Activated CD4-positive, alpha-beta T cell treated with anti-CD3 and anti-CD28 coated beads, Interleukin-2, amount 10 ng/mL, durations not matched to agents 7 days and 5 days (primary cell): ENCODE measurements at places on chromosomes 3 and 15. TPM values are rescaled to one million over a fixed set of nuclear protein-coding genes. Genes with fewer than 3 reads are reported as not detected.

Gene ATP10A
- 57.9 TPM for total RNA-seq

DNA sequence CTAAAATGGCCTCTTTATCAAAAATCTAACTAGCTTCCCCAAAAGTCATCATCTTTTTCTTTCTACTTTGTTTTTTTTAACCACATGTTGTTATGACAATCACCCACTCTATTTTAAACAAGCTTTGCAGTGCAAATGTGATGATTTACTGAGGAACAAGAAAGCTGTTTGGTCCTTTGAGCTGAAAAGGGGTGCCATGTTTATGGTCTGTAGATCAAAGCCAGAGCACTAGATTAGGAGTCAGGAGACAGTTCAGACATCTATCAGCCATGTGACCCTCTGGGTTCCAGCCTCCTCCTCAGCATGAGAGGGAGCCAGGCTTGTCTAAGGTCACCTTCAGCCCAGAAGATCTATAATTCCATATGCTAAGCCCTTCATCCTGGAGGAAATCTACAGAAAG lies 65.9 kb downstream of the RPL22L1 start:
- DNase-seq: no peak

DNA sequence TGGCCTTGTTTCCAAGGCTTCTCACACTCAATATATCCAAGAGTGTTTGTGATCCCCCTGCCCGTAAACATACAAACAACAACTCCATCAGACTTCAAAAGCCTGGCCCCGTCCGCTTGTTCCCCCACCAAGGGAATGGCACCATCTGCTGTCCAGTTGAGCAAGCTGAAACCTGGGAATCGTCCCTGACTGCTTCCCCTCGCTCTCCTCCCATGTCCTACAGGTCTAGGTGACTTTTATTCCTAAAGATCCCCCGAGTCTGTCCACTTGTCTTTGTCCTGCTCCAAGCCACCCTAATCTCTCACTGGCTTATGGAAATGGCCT lies 27.9 kb upstream of the FAM174B start:
- DNase-seq: no peak

Gene PLCH1
- total RNA-seq: 0.37 TPM

DNA sequence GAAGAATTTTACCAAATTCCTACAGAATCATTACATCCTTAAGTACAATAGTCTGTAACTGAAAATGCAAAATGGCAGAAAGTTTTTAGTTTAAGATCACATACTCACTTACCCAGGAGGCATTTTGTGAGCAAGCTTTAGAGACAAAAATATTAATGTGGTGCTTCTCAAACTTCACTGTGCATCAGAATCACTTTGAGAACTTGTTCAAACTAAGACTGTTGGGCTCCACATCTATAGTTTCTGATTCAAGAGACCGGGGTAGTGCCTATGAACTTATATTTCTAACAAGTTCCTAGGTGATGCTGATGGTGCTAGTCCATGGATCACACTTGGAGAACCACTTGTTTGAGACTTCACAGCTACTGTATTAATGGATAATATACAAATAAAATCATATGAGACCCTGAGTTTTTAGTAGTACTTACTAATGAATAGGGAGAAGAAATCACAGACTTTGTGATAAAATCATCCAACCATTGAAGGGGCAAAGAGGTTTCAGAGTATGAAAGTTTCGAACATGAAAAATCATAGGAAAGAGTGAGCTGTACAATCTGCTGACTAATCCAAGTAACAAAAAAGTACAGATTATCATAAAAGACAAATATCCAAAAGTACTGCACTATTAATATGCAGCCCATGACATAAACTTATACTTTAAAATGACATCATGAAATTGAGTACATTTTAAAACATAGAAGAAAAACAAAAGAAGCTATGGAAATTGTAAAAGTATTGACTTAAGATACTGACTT lies 110.3 kb downstream of the ADAM10 start:
- no peak for DNase-seq

- peak; percentile 27 for DNase-seq
Measured at GRCh38 chr15:77944002-77944867, 133.3 kb downstream of the TBC1D2B start.

DNA sequence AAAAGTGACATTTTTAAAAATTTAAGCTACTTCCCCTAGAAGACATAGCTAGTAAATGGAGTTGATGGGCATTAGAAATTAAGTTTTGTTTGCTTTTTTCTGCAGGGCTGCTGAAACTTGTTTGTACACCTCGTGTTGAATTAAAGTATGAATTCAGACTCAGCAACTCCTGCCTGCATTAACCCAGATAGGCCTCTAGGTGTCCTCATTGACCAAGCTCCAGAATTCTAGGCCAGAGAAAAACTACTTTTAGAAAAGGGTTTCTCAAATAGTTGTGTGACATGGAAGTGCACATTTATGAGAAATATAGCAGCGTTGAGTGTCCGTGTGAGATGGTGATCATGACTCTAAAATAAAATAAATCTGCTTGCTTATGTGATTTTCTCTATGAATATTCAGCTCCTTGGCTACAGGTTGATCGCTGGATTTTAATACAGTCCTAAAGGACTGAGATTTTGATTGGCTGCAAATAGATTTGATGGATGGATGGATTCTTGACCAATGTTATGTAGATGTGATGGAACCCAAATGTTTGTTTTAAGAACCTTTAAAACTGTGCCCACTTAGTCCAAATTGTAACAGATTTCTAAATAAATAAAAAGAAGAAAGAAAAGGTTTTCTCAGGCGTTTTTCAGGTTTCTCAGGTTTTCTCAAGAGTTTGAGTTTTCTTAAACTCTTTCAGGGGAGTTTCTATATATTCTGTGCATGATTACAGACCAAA lies 39.4 kb upstream of the LMOD3 start:
- DNase-seq: peak; percentile 50
